ENCODE measurements at places on chromosomes 7 and 10.
A peak's percentile ranks its signal among the peaks of the same experiment; 100 is the strongest.

DNA sequence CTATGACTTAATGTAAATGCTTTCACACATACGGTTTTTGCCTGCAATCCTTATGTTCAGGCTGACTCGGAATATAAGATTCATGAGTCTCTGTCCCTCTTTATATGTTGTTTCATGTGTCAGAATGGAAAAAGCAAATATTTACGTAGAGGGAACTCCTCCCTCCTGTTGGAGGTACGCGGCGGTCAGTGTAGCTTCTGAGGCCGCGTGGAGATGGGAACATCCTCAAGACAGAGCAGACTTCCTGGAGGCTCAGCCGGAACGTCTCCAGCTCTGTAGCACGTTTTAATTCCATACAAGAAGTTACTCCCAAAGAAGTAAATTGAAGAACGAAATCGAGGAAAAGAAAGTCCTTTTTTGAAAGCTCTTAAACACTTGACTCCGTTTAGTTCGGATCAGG, 248.3 kb downstream of the EBF3 start:
- no peak for DNase-seq

GRCh38 chr7:121873289-121874194, 581 bp downstream of the PTPRZ1 start:
- DNase-seq, result no peak

DNA sequence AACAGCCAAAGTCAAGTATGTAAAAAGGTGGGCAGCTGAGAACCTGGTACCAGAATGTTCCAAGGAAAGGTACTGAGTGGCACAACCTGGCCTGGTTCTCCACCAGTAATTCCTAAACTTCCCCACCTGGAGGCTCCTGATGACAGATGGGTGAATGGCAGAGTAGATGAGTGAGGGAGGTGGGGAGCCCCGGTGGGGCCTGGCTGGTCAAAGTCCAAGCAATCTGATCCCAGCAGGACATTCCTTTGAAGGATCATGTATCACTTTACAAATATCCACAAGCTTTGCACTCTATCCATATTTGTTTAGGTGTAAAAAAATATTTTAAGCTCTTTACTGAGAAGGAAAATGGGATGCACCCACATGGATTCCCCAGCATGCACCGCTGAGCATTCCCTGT, 250.2 kb downstream of the DPP6 start:
- no peak for DNase-seq

DNA sequence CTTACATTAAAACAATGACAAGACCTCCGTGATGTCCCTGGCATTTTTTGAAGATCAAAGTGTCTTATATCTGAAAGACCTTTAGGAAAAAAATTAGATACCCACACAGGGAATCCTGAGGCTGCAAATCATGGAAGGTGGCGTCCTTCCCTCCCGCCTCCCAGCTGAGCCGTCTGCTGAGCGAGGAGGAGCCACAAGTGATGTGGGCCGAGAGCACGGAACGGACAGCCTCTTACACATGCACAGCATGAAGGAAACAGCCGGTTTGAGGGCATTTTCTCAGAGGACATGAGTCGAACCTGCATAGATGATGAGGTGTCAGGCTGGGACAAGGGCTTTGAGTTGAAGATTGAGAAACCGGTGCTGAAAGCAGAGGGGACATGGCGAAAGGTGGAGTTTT, 163.3 kb downstream of the ADARB2 start:
- DNase-seq, result no peak

DNA sequence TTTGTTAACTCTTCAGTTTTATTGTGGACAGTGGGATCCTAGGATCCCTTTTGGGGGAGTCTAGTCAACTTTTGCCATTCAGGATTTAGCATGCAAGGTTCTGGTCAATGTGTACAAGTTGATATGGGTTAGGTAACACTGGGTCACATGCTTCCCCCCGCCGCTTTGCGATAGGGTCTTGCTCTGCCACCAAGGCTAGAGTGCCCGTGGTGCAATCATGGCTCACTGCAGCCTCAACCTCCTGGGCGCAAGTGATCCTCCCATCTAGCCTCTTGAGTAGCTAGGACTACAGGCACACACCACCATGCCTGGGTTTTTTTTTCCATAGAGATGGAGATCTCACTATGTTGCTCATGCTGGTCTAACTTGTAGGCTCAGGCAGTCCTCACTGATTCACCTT, 3.2 kb upstream of the CSGALNACT2 start:
- no peak for DNase-seq

- no peak for DNase-seq
These were observed 24.1 kb upstream of the PROSER2 start for GRCh38 chr10:11798845-11799735.

DNA sequence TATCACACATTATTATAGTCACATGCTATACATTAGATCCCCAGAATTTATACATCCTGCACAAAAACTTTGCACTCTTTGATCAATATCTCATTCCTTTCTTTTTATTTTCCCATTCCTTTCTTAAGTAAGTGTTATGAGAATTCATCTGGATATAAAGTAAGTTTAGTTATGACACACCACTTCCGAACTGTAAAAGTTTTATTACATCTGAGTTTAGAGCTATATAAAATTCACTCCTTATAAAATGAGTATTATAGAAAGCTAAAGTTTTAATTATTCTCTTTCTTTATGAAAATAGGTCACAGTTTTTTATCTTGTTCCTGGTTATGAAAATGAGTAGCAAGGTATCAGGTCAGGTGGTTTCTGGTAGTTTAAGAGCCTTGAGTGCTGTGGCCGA, 84.7 kb upstream of the PLXDC2 start:
- DNase-seq, result no peak

GRCh38 chr10:26438534-26439341, 597 bp downstream of the APBB1IP start:
- DNase-seq, result no peak

- DNase-seq, result peak; percentile 12
These were observed 74.3 kb downstream of the SAMD9 start for GRCh38 chr7:93043385-93043985.

GRCh38 chr7:77537778-77538280, 734 bp downstream of the PTPN12 start:
- peak; percentile 40 for DNase-seq

DNA sequence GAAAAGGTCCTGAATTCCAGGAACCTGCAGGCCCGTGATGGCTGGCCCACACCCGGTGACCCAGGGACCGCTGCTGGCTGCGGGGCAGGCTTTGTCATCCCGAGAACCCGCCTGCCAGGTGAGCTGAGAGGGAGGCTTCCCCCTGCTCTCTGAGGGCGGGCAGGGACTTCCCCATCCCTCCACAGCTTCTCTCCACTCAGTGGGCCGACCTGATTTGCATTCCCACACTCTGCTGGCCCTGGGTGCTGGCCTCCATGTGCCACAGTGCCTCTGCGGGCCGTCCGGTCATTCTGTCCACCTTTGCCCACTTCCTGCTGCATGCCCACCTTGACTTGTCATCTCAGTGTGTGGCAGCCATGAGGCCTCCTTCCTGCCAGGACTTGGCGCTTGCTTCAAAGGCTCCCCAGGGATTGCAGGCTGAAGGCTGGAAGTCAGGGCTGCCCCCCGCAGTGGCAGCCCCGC, 35.3 kb downstream of the PALD1 start:
- no peak for DNase-seq

DNA sequence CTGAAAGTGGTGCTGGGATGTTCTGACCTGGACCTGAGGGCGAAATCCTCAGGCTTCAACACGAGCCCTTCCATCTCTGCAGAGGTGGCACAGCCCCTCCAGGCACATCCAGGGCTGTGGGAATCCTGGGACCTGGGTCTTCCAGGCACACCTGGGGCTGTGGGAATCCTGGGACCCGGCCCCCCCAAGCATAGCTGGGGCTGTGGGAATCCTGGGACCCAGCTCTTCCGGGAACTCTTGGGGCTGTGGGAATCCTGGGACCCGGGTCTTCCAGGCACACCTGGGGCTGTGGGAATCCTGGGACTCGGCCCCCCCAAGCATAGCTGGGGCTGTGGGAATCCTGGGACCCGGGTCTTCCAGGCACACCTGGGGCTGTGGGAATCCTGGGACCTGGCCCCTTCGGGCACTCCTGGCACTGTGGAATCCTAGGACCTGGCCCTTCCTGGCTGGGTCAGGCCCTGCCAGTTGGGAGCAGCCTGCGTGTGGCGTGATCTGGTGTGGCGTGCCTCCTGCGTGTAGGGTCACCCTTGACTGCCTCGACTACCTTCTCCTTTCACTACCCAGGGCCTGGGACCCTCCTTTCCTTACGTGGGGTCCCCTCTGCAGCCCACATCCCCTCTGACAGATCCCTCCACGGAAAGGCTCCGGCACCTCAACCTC, 124.0 kb downstream of the WDR37 start:
- no peak for DNase-seq

DNA sequence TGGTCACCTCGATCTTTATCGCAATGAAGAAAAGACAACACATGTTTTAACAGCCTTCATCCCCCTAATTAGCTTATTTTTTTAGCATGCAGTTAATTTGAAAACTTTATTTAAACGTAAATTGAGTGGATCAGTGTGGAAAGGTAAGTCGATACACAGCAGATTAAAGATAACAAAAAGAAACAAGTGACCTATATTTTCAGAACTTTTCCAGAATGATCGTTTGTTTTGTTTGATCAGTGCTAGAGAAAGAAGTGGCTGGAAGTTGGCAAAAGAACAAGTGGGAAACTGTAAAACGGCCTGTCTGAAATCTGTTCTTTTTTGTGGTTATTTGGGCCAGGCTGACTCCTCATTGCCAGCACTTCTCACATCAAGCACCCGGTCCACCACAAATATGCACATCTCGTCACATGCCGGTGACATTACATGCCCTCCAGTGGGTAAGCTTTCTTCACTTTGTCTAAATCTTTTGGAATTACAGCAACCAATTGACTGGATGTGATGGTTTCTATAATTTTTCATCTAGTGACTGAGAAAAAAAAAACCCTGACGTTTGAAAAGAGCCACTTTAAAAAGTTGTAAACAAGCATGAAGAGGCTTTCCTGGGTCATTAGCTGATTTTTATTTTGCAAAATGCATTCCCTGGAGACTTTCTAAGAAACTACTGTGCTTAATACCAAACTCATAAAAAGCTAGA, 33.2 kb downstream of the C7orf33 start:
- no peak for DNase-seq

DNA sequence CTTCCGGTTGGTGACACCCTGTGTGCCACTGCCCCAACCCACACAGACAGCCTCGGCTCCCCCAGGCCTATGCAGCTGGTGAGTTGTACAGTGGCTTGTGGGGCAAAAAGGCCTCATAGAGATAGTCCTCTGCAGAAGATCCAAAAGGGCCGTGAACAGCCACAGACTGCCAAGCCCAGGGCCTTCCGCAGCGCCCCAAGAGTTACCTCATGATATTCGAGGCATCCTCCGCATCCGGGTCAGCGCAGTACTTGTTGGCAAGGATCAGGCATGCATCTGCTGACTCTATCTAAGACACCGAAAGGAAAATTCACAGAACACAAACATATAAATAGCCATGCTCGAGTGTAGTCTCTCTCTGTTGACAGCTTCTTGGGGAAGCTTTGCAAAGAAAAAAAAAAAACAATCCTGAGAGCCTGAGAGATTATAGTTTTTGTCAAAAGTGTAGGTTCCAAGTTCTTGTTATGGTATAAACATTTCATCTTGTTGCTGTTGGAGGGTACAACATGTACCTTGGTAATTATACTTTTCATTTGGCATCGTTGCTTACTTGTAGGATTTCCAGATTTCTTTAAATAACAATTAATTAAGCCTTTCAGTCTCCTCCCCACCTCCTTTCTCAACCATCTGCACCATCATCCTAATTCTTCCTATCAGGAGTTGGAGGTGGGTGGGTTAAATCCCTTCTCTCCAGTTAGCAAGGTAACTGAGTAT, 553.0 kb downstream of the KCNMA1 start:
- no peak for DNase-seq

DNA sequence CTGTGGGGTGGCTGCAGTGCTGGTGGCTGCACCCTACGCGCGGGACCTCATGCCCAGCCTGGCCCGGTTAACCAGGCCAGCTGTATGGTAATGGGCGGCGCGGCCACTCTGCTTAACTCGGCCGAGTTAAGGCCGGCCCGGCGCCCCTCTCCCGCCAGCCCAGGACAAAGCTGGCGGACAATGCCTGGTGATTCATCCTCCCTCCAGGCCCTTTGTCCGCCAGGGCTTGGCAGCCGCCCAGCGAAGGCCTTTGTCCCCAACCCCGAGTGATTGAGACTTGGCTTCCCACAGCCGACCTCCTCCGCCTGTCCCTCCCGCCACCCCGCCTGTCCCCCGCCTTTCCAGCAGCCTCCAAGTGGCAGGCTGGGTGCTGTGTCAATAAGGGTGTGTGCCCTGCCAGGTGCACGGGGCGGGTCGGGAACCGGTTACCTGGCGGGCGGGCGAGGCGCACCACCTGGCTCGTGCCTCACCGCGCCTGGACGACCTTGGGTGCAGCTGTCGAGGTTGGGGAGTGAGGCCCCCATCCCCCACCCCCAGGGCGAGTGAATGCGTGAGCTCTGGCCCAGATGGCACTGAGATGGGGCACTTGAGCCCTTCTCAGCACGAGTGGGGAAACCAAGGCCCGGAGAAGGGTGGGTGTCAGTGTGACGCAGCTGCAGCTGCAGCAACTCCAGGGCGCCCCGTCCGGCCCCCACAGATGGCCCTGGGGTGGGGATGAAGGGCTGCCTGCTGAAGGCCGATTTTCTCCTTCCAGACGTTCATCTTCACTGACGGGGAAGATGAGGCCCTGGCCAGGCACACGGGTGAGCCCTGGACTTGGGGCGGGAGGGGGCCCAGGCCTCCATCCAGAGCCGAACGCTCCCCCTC, 4.6 kb downstream of the LFNG start:
- no peak for DNase-seq

DNA sequence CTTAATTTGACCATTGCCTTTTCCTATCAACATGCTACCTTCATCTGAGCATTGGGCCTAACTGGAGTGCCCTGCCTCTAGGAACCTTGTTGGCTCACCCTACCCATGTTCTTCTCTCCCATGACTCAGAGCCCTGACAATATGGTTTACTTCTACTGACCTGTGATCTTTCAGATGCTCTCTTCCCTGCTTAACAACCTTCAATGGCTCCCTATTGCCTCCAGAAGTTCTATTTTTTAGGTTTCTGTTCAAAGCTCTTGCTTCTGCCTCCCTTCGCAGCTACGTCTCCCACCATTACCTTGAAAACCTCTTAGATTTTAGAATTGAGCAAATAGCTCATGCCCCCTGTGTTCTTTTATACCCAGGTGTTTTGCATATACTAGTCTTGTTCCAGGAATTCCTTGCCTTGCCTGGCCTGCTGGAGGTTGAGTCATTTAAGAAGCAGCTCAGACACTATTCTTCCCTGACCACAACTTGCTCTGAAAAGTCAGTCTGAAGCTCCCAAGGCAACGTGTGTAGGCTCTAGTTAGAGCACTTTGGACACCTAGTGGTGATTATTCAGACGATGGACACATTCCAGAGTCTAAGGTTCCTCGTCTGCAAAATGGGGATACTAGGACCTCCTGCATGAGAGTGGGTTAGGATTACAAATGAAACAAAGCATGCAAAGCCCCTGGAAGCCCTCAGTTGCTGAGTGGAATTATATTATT, 64.4 kb upstream of the EMX2 start:
- no peak for DNase-seq

GRCh38 chr7:74174606-74175082, 488 bp downstream of the EIF4H start:
- no peak for DNase-seq

- no peak for DNase-seq
These were observed 19.2 kb downstream of the TNRC18 start for GRCh38 chr7:5404421-5404826.
